Activated naive CD4-positive, alpha-beta T cell treated with Interleukin-2 at 50 U/mL for 16 hours (primary cell): ENCODE measurements at places on chromosomes 3 and 15.

DNA sequence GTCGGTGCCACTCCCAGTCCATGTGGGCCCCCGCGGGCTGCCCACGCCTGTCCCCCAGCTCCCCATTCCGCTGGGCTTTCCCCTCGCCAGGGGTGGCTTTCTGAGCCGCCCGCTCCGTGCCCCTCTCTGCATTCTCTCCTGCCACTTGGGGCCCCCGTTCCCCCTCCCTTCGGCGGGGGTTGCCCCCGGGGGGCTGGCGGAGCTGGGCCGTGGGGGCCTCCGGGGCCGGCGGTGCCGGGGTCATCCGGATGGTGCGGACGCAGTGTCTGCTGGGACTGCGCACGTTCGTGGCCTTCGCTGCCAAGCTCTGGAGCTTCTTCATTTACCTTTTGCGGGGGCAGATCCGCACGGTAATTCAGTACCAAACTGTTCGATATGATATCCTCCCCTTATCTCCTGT, 46.5 kb downstream of the GRAMD1C start:
- DNase-seq, result no peak

- no peak for DNase-seq
Measured at GRCh38 chr3:72337480-72337855, 510.8 kb downstream of the SHQ1 start.

GRCh38 chr3:170606675-170607074, 20.8 kb upstream of the SLC7A14 start:
- DNase-seq, result no peak

DNA sequence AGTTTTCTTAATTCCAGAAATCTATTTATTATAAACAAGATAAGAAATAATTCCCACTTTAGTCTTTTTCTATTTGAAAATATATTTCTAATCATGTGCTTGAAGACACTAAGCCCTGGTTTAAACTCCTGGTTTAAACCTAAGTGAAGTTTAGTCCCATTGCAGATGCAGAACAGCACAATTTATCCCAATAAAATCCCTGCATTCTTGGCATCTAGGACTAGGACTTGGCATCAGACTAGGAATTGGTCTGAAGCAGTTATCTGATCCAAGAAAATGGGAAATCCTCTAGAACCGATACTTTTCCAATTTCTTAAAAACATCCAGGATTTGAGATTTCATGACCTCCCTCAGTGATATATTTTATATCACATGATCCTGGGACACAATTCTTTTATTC, 168.8 kb upstream of the VEPH1 start:
- DNase-seq, result no peak

DNA sequence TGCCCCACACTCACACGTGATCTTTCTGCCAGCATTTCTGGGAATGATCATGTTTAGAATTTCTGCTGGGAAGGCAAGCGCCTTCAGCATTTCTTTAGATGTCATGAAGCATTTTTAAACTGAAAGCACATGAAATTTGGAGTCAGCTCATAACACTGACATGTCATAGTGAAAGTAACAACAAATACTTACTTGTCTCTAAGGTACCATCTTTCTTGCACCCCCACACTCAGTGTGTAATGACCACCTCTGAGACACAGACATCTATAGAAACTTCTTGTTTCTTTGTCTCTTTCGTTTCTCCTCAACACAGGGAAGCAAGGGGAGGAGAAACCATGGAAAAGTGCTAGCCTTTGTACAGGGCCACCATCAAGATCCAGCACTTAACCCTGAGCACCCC, 171.7 kb downstream of the RORA start:
- DNase-seq, result no peak

GRCh38 chr3:11499144-11499543, 144.6 kb downstream of the VGLL4 start:
- no peak for DNase-seq

- DNase-seq, result no peak
Measured at GRCh38 chr3:188026191-188026968, 127.6 kb upstream of the LPP start.

DNA sequence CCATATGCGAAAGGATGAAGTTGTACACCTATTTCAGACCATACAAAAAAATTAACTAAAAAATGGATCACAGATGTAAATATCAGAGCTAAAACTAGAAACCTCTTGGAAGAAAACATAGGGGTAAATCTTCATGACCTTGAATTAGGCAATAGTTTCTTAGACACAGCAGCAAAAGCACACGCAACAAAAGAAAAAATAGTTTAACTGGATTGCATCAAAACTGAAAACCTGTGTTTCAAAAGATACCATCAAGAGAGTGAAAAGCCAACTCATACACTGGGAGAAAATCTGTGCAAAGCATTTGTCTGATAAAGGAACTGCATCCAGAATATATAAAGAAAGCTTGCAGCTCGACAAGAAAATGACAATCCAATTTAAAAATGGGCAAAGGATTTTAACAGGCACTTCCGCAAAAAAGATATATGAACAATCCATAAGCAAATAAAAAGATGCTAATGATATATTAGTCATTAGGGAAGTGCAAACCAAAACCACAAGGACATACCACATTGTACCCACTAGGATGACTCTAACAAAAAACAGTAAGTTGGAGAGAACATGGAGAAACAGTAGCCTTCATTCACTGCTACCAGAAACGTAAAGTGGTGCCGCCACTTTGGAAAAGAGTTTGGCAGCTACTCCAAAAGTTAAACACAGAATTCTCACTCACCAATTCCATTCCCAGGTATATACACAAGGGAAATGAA, 263.1 kb downstream of the ADAMTS17 start:
- DNase-seq, result no peak

DNA sequence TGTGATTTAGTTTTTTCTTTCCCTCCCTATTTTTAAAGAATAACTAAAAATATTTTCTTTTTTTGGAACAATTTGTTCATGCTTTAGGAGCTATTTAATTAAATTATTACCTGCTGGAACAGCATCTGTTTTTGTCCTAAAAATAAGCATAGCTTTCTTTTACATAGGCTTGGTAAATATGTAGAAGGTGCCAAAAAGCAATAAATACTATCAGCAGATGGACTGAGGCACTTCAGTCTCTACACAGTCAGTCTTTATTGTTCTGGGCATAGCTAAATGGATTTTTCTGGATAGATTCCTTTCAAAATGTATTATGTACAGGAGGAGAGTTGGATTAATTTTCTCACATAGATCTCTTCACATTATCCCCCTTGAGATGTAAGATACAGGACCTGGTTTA, 223.5 kb downstream of the NAALADL2 start:
- no peak for DNase-seq

DNA sequence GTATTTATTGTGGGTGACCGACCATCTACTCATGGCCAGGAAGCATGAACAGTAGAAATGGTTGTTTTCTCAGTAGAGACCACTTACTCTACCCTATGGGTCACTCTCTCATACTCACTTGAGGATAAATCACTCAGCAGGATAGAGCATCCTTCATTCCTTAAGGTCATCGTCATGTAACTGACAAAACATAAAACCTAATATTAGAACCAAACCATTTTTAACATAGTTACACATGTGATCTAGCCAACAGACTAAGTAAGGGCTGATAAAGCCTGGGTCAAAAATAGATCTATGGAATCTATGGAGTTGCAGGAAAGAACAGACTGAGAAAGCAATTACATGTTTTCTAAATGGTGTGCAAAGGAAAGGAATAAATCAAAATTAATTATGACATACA, 769.1 kb downstream of the NTRK3 start:
- DNase-seq, result no peak

GRCh38 chr3:125401402-125401801, 26.3 kb upstream of the ZNF148 start:
- DNase-seq, result no peak
